WTC11 (cell line): ENCODE measurements at places on chromosomes 2 and 18.

DNA sequence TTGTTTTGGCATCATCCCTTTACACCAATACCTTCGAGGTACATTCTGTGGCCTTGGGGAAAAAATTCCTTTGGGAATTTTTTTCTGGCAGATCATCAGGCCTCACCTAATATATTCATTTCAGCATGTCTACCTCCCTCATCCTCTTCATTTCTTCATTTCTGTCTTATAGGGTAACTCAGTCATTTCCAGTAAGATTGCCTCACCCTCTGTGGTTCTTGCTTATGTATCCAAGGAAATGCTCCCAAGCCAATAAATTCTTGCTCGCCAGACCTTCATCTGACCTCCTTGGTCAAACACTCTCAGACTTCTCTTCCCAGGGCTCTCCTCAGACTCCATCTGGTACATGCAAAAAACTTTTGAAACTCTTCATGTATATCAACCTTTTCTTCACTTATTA is 265.6 kb downstream of the TMX3 start:
- no peak for DNase-seq

GRCh38 chr2:190819840-190820301 is 60.8 kb upstream of the GLS start:
- no peak for DNase-seq

DNA sequence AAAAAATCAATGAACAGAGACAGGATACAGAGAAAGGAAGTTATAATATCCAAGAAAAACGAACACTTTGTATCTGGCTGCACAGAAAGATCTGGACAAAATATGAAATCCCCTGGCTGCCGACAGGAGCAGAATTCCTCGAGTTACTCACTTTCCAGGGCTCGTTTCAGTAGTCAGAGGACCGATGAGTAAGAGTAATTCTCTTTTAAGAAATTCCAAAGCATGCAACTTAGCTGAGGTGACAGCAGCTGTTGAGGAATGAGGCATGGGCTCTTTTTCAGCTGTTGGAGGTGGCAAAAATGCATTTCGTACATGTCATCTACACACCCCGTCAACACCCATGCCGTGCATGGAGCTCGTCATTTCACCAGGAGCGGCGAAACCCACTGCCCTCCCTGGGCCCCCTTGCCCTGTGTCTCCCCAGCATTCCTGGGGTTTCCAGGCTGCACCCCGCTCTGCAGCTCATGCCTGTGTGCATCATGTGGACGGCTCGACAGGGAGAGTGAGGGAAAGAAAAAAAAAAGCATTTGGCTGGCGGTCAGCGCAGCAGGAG is 210.8 kb upstream of the SMIM21 start:
- no peak for DNase-seq

- DNase-seq = no peak
Observed at GRCh38 chr18:38256366-38256765, 690.8 kb upstream of the CELF4 start.

DNA sequence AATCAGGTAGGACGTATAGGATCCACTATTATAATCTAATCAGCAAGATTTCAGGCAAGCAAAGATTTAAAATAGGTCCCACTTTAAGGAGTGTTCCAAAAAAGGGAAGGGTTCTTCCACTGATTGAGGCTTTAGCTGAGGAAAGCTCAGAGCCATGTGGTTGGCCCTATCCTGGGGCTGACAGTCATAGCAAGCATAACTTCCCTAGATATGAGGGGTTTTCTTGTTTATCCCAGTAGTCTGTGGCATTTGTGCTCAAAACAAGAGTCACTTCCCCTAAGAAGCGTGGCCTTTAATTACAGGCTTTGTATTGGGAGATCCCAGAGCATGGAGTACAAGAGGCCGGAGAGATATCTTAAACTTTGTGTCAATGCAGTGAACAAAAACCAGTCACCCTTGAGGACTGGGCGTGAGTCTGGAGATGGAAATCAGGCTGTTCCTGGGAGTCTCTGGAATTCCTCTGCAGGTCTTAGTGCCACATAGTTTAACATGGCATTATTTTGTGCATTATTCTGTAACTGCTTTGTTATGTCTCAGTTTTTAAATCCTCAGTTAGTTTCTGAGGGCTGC is 136.9 kb upstream of the FBXO11 start:
- no peak for DNase-seq

DNA sequence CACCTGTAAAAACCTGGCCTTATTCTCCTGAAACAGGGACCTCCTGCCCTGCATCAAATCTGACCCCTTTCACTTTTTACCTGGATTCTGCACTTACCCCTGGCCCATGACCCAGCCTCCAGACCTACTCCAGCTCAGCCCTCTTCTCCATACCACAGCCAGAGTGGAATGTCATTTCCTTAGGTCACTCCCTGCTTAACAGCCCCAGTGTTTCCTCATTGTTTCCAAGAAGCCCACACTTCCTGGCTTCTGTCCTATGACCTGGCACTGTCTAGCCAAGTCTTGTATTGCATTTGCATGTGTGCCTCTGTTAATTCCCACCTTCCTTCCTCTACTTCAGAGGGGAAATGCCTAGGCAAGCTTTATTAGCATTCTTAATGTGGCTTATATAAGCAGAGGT is 51.4 kb upstream of the TRIB2 start:
- DNase-seq = no peak

DNA sequence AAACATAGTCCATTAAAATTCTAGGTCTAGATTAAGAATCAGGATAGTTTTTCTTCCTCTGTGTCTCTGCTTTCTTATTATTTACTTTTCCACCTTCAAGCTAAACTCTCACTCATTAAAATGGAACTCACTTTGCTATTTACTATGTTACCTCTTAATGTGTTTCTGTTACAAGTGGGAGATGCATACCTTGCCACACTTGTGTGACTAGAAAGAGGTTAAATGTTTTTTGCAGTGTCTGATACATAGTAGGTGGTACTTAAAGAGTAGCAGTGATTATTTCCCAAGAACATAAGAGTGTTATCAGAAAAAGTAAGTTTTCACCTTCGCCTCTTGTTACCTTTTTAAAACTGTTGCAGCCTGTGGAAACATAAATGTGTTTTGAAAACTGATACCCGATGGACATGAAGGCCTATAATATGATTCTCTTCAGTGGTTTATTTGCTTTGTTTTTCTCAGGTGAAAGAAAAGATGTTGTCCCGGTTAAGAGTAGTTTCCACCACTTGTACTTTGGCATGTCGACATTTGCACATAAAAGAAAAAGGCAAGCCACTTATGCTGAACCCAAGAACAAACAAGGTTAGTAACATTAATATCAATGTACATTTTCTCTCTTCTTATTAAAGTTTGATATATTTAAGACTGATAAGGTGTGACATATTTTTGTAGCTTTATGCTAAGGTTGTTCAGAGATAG is 16.6 kb downstream of the ME2 start:
- no peak for DNase-seq
